ENCODE measurements at places on chromosomes 5 and 9.

DNA sequence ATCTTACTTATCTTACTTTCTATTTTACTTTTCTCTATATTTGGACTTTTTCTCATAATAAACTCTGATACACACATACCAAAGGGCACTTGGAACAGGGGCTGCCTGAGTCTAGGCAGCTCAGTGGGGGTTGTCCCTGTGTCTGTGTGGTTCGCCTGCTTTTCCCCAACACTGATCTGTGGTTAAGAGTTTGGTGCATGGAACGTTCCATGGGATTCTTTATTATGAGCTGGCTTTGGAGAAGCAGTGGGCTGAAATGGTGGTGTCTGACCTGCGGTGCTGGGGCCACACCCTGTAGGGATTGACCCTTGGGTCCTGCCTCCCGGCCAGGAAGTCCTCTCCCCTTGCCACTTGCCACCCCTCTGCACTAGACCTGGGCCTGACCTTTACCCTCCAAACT lies 47.4 kb downstream of the ANKRD33B start:
- DNase-seq, result no peak

GRCh38 chr9:101365181-101365580 lies 19.6 kb downstream of the BAAT start:
- DNase-seq, result no peak

GRCh38 chr5:1797103-1797800 lies 2.4 kb downstream of the MRPL36 start:
- DNase-seq, result no peak

DNA sequence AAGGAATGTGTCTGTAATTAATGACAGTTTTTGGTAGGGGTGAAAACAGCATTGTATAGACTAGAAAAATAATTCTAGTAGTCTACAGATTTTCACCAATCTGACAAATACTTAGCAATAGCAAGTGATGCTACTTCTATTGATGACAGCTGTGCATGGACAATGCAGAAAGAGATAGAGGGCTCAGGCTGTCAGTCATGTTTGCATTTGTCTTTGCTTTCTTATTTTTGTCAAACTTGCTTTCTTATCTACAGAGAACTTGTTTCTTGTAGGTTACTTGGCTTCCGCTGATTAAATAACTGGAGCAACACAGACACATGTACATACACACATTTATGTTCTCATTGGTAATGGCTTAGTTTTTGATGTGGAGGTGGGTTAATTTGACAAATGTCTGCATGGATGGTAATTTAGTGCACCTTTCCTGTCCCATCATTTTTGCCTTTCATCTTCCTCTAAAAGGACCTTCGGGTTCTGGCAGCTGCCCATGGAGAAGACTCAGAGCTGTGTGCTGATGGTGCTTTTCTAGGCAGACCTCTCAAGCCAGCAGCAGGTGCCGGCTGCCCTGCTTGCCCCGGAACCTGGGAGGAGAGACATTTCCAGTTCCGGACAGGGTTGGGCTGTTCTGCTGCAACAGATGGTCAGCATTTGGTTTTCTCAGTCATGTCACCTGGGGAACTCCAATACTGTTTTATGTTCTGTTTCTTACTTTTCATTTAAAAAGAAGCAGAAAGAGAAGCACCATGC lies 28.8 kb downstream of the CAMK4 start:
- no peak for DNase-seq

GRCh38 chr5:2998106-2998505 lies 246.6 kb upstream of the IRX2 start:
- DNase-seq, result no peak

GRCh38 chr5:170534177-170534576 lies 30.4 kb downstream of the KCNIP1 start:
- DNase-seq, result no peak

GRCh38 chr5:27130587-27130986 lies 92.2 kb upstream of the CDH9 start:
- DNase-seq, result no peak

DNA sequence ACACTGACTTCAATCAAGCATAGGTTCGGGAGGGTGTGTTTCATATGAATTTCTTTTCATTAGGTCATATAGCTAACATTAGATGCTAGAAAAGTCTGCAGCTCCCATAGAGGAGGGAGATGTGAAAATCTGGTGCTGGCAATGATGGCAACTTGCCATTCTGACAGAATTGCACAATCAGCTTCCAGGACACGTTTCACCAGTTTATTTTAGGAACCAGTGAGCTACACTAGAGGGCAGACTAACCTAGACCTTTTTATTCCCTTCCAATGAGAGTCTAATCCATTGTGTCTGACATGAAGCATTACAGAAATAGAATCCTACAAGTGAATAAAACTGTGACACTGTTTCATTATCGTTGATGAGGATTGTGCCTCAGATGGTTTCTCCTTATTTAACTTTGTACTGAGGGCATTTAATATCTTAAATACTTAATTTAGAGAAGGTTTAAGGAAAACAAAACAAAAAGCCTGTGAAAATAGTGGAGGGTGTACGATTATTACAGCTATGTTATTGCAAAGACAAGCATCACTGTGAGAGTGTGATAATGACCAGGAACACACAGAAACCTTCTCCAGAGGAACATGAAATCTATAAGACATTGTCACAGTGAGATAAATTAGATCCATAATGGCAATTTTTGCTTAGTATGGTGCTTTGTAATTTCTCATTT lies 363.3 kb upstream of the RPS23 start:
- DNase-seq, result peak; percentile 78

- no peak for DNase-seq
These were observed 160.6 kb downstream of the NFIB start for GRCh38 chr9:14153310-14153720.

DNA sequence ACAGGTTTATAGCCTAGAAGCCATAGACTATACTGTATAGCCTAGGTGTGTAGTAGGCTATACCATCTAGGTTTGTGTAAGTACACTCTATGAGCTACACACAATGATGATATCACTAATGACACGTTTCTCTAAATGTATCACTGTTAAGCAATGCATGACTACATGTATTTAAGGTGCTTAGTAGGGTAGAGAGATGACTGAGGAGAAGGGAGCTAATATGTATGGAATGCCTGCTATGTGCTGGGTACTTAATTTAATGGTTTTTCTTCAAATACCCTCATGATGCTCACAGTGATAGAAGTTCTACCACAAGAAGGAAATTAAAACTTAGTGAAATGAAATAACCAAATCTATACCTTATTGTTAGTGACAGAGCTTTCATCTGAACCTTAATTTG lies 1785.5 kb downstream of the EFNA5 start:
- no peak for DNase-seq

- no peak for DNase-seq
These were observed 79.0 kb downstream of the C5orf15 start for GRCh38 chr5:133889271-133889905.

- DNase-seq, result no peak
These were observed 55.3 kb downstream of the RPS23 start for GRCh38 chr5:82222597-82223574.

- DNase-seq, result no peak
These were observed 103.6 kb downstream of the SLC1A3 start for GRCh38 chr5:36710039-36710438.

DNA sequence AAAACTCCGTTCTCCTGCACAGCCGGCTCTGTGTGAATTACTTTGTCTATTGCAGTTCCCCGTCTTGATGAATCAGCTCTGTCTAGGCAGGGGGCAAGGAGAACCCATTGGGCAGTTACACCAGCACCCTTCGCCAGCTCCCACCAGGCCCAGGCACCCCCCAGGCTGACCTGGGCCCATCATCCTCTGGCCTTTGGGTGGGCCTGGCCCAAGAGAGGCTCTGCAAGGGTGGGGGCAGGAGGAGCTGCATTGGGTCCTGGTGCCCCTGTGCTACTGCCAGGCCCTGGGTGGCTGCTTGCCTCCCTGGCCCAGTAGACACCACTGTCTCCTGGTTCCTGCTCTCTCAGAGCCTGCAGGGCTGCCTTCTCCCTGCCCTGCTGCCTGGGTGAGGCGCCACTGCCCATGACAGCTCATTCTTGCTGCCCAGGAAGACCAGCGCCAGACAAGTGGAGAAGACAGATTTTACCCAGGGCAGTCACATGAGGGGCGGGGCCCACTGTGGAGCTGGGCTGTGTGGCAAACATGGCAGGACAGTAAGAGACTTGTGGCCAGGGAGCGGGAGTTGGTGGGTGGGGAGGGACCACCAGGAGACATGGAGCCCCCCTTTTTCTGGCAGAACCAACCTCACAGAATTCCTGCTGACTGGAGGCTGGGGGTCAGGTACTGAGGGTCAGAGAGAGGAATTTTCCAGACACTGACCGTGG lies 67.2 kb downstream of the MRPL36 start:
- peak; percentile 67 for DNase-seq

- no peak for DNase-seq
These were observed 66.5 kb downstream of the TEX10 start for GRCh38 chr9:100286257-100286656.

DNA sequence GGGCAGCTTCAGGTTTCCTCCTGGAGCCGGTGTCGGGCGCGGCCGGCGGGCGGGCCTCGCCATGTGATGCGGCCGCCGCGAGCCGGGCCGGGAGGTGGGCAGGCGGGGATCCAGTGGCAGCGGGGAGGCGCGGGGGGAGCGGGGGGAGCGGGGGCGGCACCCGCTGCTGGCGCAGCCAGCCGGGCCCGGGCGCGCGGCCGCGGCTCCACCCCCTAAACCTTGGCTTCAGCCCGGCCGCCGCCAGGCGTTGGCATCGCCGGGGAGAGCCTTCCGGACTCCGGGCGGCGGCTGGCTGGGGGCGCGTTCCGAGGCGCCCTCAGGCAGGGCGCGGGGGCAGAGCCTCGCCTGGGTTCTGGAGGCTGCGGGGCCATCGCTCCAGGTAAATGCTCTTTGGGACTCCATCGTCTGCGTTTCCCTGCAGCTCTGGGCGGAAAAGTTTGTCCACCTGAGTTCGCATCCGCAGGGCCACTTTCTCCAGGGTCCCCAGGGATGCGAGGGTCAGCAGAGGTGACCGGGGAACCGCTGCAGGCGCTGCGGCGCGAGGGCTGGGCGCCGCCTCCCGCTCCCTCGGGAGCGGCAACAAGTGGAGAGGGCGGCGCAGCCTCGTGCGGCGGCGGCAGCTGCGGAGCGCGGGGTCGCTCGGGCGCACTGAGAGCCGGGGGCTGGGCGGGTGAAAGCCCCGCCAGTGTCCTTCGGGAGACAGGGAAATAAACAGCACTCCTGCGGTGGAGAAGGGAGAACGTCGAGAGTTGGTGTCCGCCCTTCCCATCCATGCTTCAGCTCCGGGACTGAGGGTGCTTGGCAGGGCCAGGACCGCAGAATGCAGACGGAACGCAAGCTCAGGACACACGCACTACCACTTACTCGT lies at the start of gene ARHGEF28:
Gene ARHGEF28 (plus strand): TSS at position 253 of the 868 bp plus-strand sequence. CDS start 58,656 bp downstream, outside the sequence.
- DNase-seq, result peak; percentile 81

GRCh38 chr5:99104538-99105132 lies 175.8 kb upstream of the CHD1 start:
- DNase-seq, result no peak

- no peak for DNase-seq
These were observed 28.7 kb downstream of the PROP1 start for GRCh38 chr5:177967221-177967887.

DNA sequence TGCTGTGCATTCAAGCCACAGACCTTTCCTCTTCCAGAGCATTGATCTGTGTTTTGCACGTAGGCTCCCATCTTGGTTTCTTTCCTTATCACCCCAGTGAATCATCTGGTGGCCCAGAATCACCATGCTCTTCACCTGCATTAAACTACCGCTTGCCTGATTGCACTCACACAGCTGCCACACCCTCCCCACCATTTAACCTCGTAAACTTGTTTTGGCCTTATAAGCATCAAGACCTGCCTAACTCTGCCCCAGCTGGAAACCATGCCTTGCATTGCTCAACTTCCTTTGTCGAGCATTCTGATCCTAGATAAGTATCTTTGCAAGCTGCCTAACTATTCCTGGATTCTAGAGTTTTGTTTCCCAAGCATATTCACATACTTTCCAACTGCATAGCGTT lies 369.6 kb upstream of the SEMA6A start:
- no peak for DNase-seq

DNA sequence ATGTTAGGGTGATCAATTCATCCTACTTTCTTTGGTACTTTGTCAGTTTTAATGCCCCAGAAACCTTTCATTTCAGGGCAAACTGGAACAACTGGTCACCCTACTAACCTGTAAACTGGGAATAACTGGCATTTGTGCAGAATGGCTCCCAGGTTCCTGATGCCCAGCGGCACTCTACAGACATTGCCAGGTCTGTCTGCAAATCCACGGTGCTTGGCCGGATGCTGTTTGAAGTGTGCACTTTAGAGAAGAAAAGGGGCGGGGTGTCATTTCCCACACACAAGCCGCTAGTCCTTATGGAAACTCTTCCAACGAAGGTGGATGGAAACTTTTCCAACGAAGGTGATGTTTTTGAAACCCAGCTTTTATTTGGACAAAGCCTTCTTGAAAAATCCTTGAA lies 49.9 kb upstream of the OTULINL start:
- no peak for DNase-seq

DNA sequence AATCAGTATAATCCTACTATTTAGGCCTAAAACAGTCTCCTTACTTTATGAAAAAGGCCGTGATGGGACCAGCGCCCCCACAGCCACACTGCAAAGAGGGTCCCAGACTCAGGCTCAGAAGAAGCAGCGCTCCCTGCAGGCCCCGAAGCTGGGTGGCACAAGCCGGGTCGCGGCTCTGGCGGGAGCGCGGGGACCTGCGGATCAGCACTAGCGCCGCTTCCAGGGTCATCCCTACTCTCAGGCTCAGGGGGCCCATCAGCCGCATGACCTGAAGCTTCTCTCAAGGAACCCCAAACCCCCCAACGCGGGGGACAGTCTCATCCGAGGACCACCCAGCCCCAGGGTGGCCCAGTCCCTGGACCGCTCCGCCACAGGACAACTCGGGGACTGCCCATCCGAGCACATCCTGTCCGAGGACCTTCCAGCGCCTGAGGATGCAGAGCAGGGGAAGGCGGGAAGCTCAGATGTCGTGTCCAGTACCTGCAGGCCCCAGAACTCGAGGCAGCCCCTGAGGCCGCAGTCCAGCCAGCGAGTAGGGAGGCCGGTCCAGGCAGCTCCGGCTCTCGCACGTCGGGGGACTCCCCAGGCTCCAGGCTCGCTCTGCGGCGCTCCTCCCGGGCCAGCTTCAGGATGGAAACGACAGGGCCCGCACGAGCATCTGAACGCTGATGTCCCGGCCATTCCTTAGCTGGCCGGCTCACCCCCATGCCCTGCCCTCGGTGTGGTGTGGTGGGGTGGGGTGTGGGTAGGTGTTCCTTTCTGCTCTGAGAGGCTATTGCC lies 32.4 kb upstream of the CDK20 start:
- DNase-seq, result no peak

DNA sequence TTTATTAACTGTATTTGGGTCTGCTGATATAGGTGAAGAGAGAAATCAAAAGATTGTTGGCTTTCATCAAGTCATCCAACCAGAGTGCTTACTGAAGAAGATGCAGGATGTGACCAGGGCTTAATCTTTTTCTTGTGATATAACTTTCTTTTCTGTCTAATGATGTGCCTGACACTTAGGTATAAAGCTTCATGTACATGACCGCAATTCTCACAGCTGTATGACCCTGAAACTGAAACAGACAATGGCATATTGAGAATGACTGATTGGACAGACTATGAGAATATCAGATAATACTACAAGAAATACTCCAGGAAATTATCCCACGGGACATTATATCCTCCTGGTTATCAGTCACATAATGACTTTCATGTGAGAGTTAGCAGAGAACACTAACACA lies 32.5 kb upstream of the FAM174A start:
- no peak for DNase-seq

Measured in coronary artery (tissue), 2 donors.